Upper lobe of right lung (tissue), 1 donor: ENCODE measurements at places on chromosomes 7 and 10.

- H3K27ac ChIP-seq: no peak overlapping the region
- no peak overlapping the region for H3K4me3 ChIP-seq
- H3K4me1 ChIP-seq: no peaks in the 10 kb centered on the region
Measured at GRCh38 chr7:137446025-137446424, 102.5 kb upstream of the PTN start.

GRCh38 chr10:44424957-44425356 is 40.1 kb upstream of the CXCL12 start:
- H3K27ac ChIP-seq: no peak overlapping the region
- no peaks in the 10 kb centered on the region for H3K36me3 ChIP-seq
- no peaks in the 10 kb centered on the region for H3K27me3 ChIP-seq
- DNase-seq: no peak

DNA sequence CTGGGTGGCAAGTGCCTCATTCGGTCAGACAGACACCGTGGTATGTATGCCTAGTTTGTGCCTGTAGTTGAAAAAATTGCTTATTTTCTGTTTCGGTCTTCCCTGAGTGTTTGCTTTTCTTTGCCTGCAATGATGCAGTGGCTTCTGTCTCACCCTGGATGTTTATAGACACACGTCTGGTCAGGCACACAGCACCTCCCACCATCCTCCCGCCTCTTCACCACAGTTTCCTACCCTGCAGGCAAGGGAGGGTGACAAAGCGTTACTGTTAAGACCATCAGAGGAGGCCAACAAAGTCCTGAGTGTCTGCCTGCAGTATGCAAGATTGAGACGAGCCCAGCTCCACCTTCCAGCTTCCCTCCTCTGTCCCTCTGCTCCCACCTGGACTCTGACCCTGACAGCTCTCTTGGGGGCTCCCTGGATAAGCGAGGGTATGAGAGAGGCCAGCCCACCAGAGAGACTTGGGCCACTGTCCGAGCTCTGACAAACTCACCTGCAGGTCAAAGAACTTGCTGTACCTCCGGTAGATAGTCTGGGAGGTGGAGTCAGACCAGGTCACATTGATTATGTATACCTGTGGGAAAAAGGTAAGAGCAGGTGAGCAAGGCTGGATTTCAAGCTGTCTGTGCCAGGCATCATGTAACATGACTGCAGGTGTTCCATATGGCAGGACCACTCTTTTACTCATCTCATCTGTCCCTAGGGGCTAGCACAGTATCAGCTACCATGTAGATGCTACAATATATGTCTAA is 54.4 kb downstream of the SH3PXD2A start:
- DNase-seq: no peak
- no peak overlapping the region for H3K27ac ChIP-seq
- no peaks in the 10 kb centered on the region for H3K27me3 ChIP-seq
- H3K4me3 ChIP-seq: no peak overlapping the region
- H3K36me3 ChIP-seq: no peaks in the 10 kb centered on the region

GRCh38 chr7:48147078-48147591 is 24.1 kb upstream of the ABCA13 start:
- no peak overlapping the region for H3K27ac ChIP-seq
- H3K4me1 ChIP-seq: no peaks in the 10 kb centered on the region
- H3K36me3 ChIP-seq: no peaks in the 10 kb centered on the region
- no peaks in the 10 kb centered on the region for H3K27me3 ChIP-seq
- DNase-seq: no peak
- H3K4me3 ChIP-seq: no peak overlapping the region
